ENCODE measurements at places on chromosomes 6 and 20.

DNA sequence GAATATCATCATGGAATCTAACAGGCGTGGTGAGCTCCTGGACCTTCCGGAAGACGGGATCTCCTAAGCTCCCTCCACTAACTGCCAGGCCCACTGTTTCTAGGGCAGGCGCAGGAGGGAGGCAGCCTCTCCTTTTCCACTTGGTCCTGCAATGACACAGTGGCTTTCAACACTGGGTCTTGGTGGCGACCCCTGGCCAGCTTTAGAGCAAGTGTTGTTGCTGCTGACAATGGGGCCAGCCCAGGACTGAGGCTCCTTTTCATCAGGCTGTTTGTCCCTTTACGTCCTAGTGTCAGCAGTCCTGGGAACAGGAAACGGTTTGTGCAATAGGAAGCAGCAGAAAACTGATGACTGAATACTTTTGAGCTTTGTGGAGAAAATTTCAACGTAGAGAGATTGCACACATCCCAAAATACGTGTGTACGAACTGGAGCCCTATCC, 9.7 kb upstream of the QKI start:
- no peak for DNase-seq

GRCh38 chr6:122180132-122180531, 219.3 kb upstream of the HSF2 start:
- no peak for DNase-seq

DNA sequence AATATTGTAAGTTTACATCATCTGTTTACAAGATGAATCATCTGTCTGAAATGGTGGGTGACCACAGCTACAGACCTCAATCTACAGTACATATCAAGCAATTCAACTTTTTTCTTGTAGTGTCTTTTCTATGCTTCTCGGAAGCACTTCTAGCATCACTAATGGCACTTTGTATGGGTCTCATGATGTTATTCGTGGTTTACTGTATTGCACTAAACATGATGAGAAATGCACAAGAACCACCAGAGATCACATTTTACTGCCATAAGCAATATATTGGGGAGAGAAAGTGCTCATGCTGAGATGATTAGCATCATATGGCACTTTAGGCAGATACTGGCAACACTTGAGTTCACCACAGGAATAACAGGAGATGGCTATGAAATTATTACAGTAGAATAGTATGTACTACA, 15.4 kb upstream of the BTBD3 start:
- no peak for DNase-seq

GRCh38 chr6:136254851-136255466, 4.8 kb upstream of the MTFR2 start:
- DNase-seq, result no peak

- no peak for DNase-seq
Observed at GRCh38 chr6:170572704-170573466, 11.6 kb downstream of the PDCD2 start.

- DNase-seq, result no peak
Observed at GRCh38 chr20:23081263-23081819, 4.8 kb downstream of the CD93 start.

DNA sequence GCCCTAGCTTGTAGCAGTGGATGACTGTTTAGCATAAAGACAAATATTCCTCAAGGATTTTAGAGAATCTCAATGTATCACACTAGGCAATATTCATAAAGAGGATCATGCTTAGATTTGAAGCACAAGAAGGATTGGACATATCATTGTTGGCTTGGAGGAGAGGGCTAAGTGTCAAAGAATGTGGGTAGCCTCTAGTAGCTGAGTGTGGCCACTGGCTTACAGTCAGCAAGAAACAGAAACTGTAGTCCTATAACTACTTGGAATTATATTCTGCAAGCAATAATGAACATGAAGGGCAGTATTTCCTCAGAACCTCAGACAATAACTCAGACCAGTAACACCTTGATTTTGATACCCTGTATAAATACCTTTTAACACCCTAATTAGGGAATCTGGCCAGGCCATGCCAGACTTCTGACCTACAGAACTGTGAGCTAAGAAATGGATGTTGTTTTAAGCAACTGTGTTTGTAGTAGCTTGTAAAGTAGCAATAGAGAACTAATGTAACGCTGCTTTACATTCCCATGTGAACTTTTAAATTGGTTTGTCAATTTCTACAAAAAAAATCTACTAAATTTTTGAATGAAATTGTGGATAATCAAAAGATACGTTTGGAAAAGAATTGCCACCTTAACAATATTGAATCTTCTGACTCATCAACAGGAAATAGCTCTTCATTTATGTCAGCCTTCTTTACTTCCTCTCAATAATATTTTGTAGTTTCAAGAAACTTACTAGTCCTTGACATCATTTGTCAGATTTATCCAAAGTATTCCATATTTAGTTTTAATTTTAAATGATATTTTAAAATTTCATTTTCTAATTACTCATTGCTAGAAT, 65.2 kb upstream of the RSPO3 start:
- no peak for DNase-seq

DNA sequence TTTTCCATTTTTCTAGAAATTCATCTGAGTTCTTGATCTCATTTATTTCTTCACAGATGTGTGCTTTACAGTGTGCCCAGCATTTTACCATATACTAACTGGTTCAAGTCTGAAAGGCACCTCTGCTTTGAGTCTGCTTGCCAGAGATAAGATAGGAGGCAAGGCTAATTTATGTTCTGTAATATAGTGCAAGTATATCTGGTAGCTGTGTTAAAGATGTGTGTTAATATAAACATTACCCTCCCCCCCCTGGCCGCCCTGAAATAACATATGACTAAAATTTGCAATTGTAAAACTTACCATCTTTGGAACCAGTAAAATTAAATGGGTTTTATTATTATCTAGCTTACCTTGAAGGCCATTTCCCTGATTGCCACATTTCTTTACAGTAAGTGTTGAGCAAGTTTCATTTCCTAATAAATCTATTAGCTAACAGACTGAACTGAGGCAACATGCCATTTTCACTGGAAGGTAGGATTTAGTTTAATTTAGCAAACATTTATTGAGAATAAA, 2.7 kb downstream of the FBXO9 start:
- no peak for DNase-seq

- no peak for DNase-seq
Observed at GRCh38 chr6:157806131-157806855, 16.8 kb upstream of the SNX9 start.

- no peak for DNase-seq
Observed at GRCh38 chr20:40979247-40979646, 49.4 kb upstream of the TOP1 start.

GRCh38 chr6:72619883-72620696, 1.8 kb upstream of the KCNQ5 start:
- peak; percentile 91 for DNase-seq

DNA sequence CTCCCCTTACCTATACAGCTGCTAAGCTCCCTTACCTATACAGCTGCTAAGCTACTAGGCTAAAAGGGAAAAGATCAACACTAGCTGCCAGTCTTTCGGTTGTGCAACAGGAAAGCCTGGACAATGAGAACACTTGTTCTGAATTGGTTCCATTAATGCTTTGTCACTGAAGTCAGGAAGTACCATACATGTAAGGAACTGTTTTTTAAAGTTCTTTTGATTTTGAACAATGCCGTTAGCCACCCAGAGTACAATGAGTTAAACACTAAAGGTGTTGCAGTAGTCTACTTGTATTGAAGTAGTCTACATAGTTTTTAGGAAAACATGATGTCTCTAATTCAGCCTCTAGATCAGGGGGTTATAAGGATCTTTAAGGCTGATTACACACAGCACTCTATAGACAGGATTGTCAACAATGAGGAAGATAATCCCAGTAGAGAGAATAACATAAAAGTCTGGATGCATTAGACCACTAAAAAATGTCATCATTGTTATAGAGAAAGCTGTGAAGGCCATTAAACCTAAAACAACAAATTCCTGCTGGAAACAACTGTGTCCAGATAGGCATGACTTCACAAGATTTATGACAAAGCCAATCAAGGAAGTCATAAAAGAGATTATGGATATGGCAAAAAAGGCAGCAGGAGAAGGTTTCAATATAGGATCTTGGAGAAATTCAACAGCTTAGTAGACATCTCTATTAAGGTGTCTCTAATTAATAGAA, 306.3 kb downstream of the PHF3 start:
- DNase-seq, result no peak

- peak; percentile 16 for DNase-seq
Observed at GRCh38 chr6:113855500-113856374, 1.4 kb upstream of the MARCKS start.

- DNase-seq, result no peak
Observed at GRCh38 chr20:4483486-4483885, 238.2 kb upstream of the PRND start.
